ENCODE measurements at places on chromosomes 4 and X.

- no peak for DNase-seq
Measured at GRCh38 chr4:127832585-127832984, 48.1 kb upstream of the PLK4 start.

- DNase-seq: no peak
Measured at GRCh38 chr4:138669479-138670315, 345.9 kb upstream of the NOCT start.

- DNase-seq: no peak
Measured at GRCh38 chr4:160563552-160564282, 1460.8 kb downstream of the RAPGEF2 start.

DNA sequence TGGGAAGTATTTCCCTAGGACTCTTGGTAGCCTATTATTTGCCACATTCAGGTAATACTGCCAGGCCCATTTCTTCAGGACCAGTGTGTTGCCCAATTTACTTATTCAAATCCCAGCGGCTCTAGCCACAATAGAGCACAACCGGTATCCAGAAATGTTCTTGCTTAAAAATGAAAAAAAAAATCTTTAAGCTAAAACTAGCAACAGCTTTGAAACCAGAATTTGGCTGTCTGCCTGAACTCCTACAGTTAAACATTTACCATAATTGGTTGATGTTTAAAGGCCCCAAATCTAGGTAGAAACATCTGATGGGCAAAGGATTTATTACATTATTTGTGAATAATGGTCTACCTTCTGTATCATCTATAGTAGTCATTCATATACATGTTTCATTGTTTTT lies 930 bp upstream of the SLITRK4 start:
- DNase-seq: no peak
